Stimulated activated CD8-positive, alpha-beta memory T cell treated with anti-CD3 and anti-CD28 coated beads, Interleukin-2, amount 100 ng/mL, for 48 hours (primary cell): ENCODE measurements at places on chromosomes 13 and 19.

DNA sequence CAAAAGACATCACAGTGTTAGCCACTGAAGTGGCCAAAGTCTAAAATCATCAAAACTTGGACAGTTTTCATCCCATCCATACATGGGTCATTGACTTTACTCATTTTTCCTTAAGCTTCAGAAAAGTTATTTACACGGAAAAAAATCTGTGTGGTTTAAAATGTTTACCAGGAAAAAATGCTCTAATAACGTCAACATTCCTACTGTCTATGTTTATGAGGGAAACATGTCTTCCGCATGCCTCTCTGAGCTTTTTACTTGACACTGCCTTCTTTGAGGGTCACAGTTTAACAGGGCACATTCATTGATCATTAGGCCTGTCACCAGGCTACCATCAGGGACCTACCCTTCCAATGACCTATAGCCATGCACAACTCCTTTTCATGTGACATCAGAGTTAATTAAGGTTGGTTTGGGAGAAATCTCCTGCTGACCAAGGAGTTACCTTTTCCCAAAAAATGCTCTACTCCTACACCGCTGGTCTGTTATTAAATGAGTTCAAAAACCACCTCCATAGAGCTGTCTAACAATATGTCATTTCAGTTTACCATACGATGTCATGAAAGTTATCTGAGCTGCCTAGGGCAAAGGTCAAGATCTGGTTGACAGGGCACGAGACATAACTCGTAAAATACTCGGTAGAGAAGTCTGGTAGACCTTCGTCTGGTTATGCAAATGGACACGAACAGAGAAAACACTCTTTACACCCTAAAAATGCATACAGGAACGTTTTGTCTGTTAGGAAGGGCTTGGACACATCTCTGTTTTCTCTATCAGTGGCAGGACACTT is 17.8 kb downstream of the FLT1 start:
- no peak for DNase-seq

DNA sequence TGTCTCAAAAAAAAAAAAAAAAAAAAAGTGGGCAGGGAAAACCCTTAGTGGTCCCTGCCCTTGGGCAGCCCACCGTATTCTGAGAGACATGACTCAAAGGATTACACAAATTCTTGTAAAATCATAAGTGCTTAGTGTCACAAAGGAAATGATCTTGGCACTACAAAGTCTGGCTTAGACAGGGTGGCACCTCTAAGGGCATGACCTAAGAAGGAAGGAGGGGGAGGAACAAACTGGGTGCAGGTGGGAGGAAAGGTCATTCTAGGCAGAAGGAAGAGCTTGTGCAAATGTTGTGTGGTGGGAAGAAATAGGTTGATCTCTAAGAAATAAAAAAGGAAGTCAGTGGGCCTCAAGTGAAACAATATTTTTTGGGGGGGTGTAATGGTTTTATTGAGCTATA is 10.4 kb downstream of the PNPLA6 start:
- DNase-seq, result no peak

DNA sequence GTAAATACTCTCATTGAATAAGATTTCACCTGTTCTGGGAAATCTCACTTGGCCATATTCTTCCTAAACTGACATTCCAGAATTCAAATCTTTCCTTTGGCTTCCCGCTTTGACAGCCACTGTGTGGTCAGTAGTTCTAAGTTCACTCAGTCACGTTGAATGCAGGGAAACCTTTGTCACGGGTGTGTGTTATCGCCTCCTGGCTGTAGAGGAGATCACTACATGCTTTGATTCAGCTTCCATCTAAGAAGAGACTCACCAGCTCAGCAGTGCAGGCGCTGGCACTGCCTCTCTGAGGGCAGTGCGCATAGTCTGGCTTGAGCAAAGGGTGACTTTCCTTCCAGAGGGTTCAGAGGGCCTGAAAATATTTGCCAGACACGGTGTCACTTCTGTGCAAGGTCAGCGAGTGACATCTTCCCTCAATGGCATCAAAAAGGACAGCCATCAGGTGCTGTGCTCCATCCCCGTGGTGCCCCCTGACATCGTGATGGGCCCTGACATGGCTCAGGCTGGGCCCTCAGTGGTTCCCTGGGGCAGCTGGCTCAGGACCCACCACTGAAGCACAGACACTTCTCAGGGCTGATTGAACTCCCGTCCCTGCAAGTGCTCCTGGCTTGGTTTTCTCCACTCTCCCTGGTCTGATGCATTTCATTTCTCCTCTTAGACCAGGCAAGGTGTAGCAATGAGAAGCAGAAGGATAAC is 635.4 kb upstream of the ARGLU1 start:
- no peak for DNase-seq

DNA sequence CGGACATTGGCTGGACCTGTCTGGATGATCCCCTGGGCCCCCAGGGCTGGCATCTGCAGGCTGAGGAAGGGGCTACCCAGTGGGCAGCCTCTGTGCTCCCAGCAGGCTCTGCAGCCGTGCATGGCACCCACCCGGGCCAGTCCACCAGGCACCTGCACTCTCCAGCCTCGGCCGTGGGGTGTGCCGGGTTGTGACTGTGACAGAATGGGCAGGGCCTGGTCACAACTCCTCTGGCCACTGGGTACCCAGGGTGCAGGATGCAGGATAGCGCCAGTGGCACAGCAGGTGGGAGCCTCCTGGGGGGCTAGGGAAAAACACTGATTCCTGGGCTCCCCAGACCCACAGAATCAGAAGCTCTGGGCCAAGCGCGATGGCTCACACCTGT is 10.0 kb downstream of the PEX11G start:
- DNase-seq, result no peak

GRCh38 chr19:33227242-33227650 is 1.6 kb upstream of the SLC7A10 start:
- DNase-seq, result no peak

DNA sequence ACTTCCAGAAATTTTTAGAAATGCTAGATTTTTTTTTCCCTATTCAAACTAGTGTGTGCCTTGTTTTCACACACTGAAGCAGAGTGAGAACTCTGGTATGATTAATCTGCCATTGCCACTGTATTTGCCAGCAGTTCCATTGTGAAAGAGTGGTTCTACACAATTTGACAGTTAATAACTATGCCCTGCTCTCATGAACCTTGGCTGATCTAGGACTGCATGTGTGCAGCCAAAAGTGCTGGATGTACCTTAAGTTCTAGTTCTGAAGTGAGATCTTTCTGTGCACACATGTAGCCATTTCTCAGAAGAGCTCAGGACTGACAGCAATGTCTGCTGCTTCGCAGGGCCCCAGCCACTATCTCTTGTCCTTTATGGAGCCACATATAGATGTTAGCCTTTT is 328.2 kb upstream of the SPRY2 start:
- DNase-seq, result no peak

GRCh38 chr13:54379461-54379860 is 1350.8 kb downstream of the OLFM4 start:
- DNase-seq, result no peak
